ENCODE measurements at places on chromosomes 4 and X. TPM values are rescaled to one million over a fixed set of nuclear protein-coding genes. Genes with fewer than 3 reads are reported as not detected.
A peak's percentile ranks its signal among the peaks of the same experiment; 100 is the strongest.

The TSPAN6 gene
- 12.5 TPM for total RNA-seq

GRCh38 chr4:159268607-159269006 lies 165.7 kb downstream of the RAPGEF2 start:
- H3K27me3 ChIP-seq: no peaks in the 10 kb centered on the region
- no peak for DNase-seq
- peaks cover 40% of the 10 kb centered on the region for H3K4me1 ChIP-seq
- no peak overlapping the region for H3K4me3 ChIP-seq

- no peak for DNase-seq
- no peaks in the 10 kb centered on the region for H3K36me3 ChIP-seq
- peaks cover 5% of the 10 kb centered on the region for H3K4me1 ChIP-seq
- H3K27me3 ChIP-seq: no peaks in the 10 kb centered on the region
Observed at GRCh38 chr4:112889199-112889598, 160.3 kb upstream of the ANK2 start.

DNA sequence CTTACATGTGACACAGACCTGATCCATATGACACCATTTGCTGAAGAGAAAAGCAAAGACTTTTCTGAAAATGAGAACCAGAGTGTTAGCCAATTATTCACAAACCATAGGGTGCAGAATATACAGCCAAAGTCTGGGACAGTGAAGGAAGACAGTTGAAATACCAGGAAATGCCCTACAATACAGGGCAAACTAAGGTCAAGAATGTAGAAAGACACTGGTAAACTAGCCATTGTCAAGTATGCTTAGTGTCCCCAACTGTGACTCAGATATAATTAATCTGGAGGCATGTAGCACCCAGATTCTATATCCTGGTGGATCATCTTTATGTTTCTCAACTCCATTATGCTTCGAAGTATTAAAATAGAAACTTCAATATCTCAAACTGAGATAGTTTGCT lies 200.9 kb upstream of the FSTL5 start:
- no peaks in the 10 kb centered on the region for H3K4me1 ChIP-seq
- no peaks in the 10 kb centered on the region for H3K27me3 ChIP-seq
- no peak overlapping the region for H3K4me3 ChIP-seq
- no peak for DNase-seq
- H3K36me3 ChIP-seq: no peaks in the 10 kb centered on the region

DNA sequence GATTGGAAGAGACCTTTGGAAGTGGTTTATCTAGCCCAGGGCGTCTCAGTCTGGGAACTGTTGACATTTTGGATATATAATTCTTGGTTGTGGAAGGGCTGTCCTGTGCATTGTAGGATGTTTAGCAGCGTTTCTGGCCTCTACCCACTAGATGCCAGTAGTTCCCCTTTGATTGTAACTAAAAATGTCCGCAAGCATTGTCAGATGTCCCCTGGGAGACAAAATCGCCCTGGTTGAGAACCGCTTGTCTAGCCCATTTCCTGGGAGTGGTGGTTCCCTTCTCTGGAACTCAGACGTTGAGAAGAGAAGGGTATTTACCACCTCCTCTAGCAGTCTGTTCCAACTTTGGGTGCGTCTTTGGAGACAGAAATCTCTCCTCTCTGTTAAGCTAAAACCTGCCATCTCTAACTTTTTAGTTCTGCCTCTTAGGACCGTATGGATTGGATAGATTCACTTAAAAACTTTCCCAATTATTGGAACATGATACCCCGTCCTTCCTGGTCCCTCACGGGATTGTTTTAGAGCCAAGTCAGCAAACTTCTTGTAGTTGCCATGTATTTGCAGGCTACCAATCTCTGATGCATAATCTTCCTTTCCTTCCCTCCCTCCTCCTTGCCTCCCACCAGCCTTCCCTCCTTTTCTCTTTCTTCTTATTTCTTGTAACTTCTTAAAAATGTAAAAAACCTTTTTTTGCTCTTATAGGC lies 13.9 kb downstream of the TMEM165 start:
- H3K27ac ChIP-seq: no peak overlapping the region
- DNase-seq: peak; percentile 46
- peaks cover 60% of the 10 kb centered on the region for H3K4me1 ChIP-seq

- no peaks in the 10 kb centered on the region for H3K27me3 ChIP-seq
- no peak overlapping the region for H3K4me3 ChIP-seq
- H3K27ac ChIP-seq: peak overlapping the region; percentile 41
- H3K36me3 ChIP-seq: no peaks in the 10 kb centered on the region
Observed at GRCh38 chr4:2363056-2363721, 55.3 kb downstream of the ZFYVE28 start.

- H3K36me3 ChIP-seq: no peaks in the 10 kb centered on the region
- no peak overlapping the region for H3K27ac ChIP-seq
- no peaks in the 10 kb centered on the region for H3K27me3 ChIP-seq
- DNase-seq: no peak
- no peaks in the 10 kb centered on the region for H3K4me1 ChIP-seq
Observed at GRCh38 chrX:16267431-16267830, 100.2 kb downstream of the MAGEB17 start.

DNA sequence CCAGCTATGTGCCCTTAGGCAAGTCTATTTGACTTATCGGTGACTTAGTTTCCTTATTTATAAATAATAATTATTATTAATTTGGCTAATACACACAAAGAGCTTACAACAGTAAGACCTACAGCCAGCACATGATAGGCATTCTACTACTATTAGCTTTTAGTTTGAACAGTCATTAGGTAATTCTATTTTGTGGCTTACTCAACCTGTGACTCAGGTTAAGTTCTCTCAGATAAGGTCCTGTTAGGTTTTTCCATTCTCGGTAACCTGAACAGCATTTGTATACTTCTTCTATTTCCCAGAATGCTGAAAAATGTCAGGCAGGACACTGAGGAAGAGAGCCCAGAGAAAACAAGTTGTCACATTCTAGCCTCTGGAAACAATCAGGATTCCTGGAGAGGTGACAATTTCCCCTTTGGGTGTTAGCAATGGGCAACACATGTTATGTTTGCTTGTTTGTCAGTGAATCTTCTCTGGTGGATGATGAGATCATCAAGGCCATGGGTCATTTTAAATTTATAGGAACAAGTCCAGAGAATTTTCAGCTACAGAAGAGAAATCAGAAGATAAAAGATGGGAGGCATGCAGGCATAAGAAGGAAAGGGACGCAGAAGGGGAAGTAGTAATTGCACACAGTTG lies 2144.7 kb downstream of the PCDH7 start:
- no peak overlapping the region for H3K4me3 ChIP-seq
- DNase-seq: no peak
- H3K4me1 ChIP-seq: no peaks in the 10 kb centered on the region
- no peaks in the 10 kb centered on the region for H3K27me3 ChIP-seq
- H3K27ac ChIP-seq: no peak overlapping the region

DNA sequence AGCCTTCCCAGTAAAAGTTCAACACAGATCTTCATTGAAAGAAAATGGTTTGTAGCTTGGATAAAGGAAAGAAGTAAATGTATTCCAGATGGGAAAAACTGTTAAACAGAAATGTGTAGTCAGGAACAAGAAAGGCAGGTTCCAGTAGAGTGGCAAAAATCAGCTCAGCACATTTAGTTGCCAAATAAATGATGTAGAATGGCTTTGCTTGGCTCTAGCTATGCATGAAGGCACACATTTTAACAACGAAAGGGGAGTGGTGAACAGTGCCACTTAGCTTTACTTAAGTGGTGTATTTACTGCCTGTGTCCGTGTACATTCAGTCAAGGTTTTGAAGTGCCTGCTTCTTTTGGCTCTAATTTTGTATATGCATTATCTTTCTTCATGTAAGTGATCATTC lies 644.5 kb upstream of the ATOH1 start:
- no peak overlapping the region for H3K4me3 ChIP-seq
- H3K4me1 ChIP-seq: no peaks in the 10 kb centered on the region
- no peaks in the 10 kb centered on the region for H3K27me3 ChIP-seq
- H3K27ac ChIP-seq: peak overlapping the region; percentile 70

The HPGD gene
- 93.3 TPM for total RNA-seq

DNA sequence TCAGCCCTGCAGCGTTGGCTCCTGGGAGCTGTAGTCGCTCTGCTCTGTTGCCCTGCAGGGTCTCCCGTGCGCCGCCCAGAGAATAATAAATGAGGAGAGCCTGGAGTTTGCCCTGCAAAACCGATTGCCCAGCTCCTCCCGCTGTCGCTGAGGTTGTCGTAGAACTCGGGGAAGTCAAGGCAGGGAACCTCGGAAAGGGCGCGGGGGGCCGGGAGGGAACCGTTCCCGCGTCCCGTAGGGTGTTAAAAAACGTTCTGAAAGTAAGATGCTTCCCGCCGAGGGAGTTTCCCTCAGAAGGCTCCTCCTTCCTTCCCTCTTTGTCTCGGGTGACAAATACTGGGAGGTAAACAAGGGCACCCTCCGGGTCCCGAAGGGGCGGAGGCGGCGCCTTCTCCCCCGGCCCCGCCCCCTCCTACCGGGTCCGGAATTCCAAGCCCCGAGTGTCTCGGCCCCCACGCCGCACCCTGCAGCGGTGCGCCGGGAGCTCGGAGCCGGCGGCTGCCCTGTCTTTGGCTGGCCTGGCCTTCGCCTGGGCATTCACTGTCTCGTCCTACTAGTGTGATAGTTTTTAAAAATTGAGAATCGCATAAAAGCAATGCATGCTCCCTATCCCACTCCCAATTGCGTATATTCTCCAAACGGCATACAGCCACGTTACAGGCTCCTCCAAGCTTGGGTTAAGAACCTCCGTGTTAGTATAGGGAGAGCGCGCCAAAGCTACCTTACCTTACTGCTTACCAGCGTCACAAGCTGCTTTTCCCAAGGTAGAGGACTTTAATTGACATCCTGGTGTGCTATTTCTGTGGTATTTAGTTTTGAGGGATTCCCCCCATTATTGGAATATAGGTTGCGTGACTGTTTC lies 964 bp upstream of the HMGB2 start:
- peak overlapping the region; percentile 98 for H3K27ac ChIP-seq
- peak overlapping the region; percentile 73 for H3K4me3 ChIP-seq
- no peaks in the 10 kb centered on the region for H3K27me3 ChIP-seq
- peaks cover 27% of the 10 kb centered on the region for H3K4me1 ChIP-seq

DNA sequence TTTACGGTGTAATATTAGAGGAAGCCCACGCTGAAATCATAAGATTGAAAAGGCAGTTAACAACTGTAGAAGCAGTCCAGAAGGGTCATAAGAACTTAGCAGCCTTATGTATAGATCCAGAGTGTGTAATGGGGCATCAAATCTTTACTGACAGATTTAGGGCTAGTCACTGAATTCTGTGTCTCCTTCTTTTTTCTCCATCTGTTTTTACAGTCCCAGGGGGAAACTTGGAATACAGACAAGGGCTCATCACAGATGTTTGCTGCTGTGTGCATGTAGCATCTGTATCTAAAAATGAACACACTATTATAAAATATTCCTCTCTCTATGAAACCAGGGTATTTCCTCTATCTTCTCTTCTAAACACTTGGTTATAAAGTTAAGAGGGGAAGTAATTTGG lies 43.9 kb downstream of the CYSLTR1 start:
- H3K4me1 ChIP-seq: no peaks in the 10 kb centered on the region
- no peaks in the 10 kb centered on the region for H3K27me3 ChIP-seq
- H3K27ac ChIP-seq: no peak overlapping the region
- no peak overlapping the region for H3K4me3 ChIP-seq

The TXK gene
- total RNA-seq: 7.0 TPM

- peaks cover 6% of the 10 kb centered on the region for H3K36me3 ChIP-seq
- DNase-seq: no peak
- peak overlapping the region; percentile 75 for H3K27ac ChIP-seq
- H3K4me3 ChIP-seq: peak overlapping the region; percentile 6
- no peaks in the 10 kb centered on the region for H3K4me1 ChIP-seq
Observed at GRCh38 chr4:186203406-186203805, 12.0 kb downstream of the CYP4V2 start.

The NSUN7 gene
- 2.3 TPM for total RNA-seq

DNA sequence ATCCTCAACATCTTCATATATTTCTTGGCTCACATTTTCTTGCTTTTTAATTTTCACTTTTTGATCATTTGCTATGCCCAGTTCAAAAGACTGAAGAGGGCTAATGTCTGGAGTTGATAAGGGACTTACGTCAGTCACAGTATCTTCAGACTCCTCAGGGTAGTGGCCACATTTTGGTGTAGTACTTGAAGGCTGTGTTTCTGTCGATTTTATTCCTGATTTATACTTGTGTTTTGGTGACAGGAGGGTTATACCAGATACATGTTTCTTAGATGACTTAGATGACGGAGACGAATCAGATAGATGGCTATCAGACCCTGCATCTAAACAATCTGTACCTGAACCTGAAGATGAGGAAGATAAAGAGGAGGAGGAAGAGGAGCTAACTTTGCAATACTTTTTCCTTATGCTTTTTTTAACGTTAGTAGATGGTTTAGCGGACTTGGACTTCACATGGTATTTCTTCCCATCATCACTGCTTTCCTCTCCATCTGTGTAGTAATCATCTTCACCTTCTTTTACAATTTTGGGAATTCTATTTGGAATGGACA lies 13.4 kb downstream of the CFAP97 start:
- peaks cover 3% of the 10 kb centered on the region for H3K36me3 ChIP-seq
- H3K4me3 ChIP-seq: no peak overlapping the region
- no peak overlapping the region for H3K27ac ChIP-seq
- no peaks in the 10 kb centered on the region for H3K4me1 ChIP-seq

GRCh38 chr4:81565142-81565870 lies 93.6 kb upstream of the RASGEF1B start:
- no peaks in the 10 kb centered on the region for H3K27me3 ChIP-seq
- DNase-seq: peak; percentile 81
- no peaks in the 10 kb centered on the region for H3K36me3 ChIP-seq
- H3K4me3 ChIP-seq: peak overlapping the region; percentile 13
- H3K4me1 ChIP-seq: peaks cover 16% of the 10 kb centered on the region

The PAGE2B gene
- total RNA-seq: not detected

Measured in stomach (tissue), 19 donors.